ENCODE measurements at places on chromosomes 1 and 21.

DNA sequence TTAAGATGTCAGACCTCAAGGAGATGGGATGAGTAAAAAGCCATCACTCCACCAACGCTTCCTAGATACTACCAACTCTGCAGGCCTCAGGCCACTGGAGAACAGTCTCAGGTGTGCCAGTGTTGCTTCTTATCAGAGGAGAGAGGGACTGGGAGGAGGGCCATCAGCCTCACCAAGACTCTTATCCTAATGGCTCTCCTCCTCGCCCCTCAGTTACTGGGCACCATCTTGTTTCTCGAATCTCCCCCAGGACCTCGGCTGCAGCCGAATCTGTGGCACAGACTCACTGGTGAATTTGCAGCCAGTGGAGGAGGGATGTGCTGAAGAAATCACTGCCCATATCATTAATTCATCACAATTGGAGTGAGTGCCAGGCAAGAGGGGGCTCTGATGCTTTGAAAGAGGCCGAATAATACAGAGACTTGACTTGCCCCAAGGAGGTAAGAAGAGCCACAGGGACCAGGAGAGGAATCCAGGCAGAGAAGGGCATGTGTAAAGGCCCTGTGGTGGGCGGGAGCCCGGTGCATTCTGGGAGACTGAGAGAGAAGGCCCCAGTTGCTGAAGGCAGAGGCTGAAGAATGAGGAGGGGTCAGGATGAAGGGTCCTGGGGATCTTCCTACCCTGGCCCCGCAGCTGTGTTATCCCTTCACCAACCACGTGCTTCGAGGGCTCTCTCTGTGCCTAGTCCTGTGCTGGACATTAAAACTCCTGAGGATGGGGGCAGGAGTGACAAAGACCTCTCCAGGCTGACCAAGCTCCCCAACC, 129.8 kb downstream of the PTPRU start:
- DNase-seq = no peak

DNA sequence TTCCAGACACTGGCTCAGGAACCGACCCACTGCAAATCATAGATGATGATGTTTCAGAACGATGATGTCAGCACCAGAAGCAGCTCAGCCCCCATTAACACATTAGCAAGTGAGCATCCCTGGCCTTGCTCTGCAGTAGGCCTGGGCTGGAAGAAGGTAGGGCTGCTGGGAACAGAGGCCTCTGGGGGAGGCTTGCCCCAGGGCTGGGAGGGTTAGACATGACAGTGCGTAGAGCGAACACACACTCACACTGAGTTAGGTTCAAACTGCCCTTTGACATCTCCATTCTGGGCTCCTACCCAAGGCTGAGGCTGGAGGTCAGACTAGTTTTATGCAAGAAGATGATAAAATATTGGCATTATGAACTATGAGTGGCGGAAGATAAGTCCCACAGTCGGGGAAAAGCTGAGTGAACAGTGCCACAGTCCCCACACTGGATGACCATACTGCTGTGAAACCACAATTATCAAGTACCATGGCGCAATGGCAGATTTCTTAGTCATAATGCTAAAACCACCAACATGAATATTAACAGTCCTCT, 91.1 kb downstream of the DMRTB1 start:
- DNase-seq = no peak

DNA sequence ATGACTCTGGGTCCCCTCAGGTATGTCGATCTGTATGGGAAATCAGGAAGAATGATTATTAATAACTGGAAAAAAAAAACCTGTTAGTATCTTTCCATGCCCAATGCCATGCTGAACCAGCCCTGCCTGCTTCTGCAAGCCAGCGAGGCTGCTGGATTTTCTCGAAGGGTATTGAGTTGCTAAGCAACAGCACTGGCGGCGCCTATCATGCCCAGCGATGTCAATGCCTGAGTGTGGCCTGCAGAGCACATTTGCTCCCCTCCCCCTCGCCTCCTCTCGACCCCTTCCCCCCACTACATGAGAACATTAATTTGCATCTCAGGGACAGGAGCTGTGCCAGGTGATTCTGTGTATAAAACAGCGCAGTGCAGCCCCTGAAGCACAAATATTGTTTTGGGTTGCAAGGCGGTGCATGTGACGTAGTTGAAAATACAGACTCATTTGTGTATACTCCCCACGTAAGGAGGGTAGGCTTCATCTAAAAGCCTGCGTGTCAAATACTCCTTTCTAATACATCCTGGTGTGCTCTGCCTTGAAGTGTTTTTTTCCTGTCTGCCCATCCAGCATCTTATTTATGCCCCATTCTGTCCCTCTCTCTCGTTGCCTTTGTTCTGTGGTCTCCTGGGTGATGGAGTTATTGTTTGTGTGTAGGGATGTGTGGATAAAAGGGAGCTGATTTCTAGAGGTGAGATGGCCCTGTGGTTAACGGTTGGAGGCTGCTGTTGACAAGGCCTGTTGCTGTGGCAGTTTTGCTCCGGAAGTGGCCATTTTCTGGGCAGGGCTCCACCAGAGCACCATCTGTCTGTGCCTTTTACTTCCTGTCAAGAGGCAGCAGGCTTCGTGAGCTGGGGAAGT, 32.7 kb upstream of the ATP5PO start:
- peak; percentile 63 for DNase-seq

GRCh38 chr1:183505454-183506089, 33.3 kb downstream of the SMG7 start:
- no peak for DNase-seq

DNA sequence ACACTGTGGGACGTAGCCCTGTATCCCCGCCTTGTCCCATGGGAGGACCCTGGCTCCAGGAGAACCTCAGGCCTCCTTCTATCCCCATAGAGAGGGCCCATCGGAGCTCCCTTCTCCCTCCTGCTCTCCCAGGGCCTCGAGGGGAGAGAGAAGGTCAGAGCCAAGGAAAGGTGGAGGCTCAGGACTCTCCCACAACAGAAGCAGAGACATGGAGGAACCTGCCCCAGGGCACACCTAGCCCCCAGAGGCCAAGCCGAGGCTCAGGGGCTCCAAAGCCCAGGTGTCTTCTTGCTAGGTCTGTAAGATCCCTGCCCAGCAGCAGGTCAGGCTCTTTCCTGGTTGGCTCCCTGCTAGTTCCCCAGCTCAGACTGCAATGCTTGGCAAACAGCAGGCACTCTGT, 34.4 kb upstream of the ARF1 start:
- DNase-seq = no peak

- no peak for DNase-seq
Measured at GRCh38 chr21:14923468-14923867, 141.3 kb downstream of the NRIP1 start.

DNA sequence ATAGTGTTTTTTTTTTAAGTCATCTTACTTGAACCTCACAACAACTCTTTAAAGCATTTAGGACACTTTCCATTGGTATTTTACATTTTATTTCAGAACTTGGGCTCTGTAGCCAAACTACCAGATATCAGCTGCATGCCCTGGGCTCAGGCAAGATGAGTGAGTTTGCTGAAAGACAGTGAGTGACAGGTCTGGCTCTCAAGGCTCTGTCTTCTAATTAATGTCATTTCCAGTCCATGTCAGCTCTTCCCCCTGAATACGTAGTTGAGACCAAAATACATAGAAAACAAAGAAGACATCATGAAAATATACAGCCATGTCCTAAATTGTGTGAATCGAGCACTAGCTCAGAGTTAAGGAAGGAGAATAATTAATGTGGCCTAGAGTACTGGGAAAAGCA, 39.7 kb downstream of the PRRX1 start:
- DNase-seq = no peak

- peak; percentile 5 for DNase-seq
Measured at GRCh38 chr1:117534995-117535467, 70.8 kb upstream of the TENT5C start.

- DNase-seq = no peak
Measured at GRCh38 chr1:203676455-203676854, 49.8 kb downstream of the ATP2B4 start.

DNA sequence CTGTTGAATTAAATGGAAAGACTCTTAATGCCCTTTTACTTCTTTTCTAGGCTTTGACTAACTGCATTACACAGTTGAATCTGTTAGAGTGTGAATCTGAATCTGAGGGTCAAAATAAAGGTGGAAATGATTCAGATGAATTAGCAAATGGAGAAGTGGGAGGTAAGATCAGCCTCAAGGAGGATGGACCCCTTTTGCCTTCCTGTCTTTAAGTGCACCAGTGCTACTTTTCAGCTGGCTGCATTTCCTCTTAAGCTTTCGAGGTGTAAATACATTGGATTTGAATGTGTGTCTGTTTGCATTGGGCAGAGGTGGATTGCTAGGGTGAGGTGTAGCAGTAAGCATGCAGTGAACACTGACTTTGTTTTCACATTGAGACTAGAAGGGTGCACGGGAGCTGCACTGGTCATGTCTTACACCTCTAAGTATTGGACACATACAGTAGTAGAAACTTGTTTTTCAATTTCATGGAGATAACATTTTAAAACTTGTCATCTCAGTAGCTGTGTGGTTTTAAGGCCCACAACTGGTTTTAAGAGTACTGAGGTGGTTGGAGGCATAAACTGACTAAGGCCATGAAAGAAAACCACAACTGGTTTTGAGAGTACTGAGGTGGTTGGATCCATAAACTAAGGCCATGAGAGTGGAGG, 35.4 kb downstream of the MIA3 start:
- no peak for DNase-seq

DNA sequence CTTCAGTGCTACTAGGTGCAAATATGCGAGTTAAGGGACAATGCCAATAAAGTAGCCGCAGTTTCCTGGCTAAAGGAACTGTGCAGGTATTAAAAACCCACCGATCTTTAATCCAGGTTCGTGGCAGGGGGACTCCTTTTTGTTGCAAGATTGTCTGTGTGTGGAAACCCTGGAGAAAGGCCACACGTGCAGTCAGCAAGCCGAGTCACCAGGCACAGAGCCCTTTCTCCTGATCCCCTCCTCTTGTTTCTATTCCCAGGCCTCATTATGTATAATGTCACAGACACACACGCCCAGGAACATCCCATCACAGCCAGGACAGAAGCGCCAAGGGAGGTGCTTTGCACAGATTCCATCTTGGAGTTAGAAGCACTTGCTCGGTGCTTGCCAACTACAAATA, 528.9 kb downstream of the KIF26B start:
- DNase-seq = no peak

GRCh38 chr1:151546011-151546925, 6.2 kb downstream of the TUFT1 start:
- no peak for DNase-seq

GRCh38 chr1:227785094-227785804, 30.2 kb upstream of the PRSS38 start:
- no peak for DNase-seq

Data from activated CD8-positive, alpha-beta memory T cell treated with anti-CD3 and anti-CD28 coated beads for 1 hour (primary cell).